A673 (cell line): ENCODE measurements at places on chromosomes 4 and X.

DNA sequence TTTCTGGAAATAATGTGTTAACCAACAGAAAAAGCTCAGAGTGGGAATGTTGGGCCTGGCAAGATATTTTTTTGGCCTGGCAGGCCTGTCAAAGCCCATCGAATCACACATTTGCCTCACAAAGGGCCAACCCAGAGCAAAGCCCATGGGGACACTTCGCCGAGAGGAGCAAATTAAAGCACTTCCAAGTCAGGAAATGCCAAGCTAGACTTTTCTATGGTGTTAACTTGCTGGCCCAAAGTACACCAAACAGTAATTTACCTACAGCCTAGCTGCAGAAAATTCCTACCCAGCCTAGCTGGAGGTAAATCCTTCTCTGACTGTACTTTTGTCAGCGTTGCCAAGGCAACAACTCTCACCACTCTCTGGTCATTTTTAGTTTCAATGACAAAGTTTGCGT lies 288.6 kb upstream of the LDB2 start:
- peak; percentile 18 for DNase-seq

- no peak for DNase-seq
These were observed 99.6 kb downstream of the DHRSX start for GRCh38 chrX:2401201-2401589.

DNA sequence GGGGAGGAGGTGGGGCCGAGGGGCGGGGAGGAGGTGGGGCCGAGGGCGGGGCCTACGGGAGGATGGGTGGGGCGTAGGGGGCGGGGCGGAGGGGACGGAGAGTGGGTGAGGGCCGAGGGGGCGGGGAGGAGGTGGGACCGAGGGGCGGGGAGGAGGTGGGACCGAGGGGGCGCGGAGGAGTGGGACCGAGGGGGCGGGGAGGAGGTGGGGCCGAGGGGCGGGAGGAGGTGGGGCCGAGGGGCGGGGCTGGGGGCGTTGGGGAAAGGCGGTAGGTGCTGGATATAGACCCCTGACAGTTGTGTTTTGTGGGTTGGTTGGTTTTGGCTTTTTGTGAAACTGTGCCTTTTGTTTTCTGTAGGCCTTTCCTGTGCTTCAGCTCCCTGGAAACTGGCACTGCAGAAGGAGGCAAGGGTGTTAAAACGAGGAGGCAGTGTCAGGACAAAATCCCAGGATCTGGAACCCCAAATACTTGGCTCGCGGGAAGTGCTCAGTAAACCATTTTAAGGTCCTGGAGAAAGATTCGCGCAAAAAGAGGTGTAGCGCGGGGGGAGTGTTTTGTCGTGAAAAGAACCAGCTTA lies 580 bp upstream of the MMGT1 start:
- DNase-seq = peak; percentile 66

GRCh38 chrX:465418-466215 lies 78.9 kb upstream of the PPP2R3B start:
- DNase-seq = no peak

DNA sequence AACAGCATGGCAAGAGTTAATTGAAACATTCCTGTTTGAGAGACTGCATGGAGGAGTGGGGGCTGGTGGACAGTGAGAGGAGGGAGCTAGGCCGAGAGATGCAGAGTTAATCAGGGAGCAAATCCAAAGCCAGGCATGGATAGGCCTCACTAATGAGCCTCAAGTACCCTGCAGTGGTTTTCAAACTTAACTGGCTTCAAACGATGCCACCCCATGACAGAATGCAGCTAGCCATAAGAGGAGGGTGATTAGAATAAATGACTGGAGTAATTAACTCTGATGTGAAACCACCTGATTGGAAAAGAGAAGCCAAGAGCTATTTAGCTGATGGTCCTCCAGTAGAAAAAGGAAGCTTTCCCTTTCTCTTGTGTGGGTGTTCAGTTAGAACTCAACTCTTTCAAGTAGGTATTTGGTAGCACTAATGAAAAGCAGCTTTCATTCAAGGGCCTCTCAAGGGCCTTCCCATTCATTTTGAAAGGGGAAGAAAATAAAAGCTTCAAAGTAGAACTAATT lies 215.4 kb upstream of the MAB21L2 start:
- peak; percentile 60 for DNase-seq

DNA sequence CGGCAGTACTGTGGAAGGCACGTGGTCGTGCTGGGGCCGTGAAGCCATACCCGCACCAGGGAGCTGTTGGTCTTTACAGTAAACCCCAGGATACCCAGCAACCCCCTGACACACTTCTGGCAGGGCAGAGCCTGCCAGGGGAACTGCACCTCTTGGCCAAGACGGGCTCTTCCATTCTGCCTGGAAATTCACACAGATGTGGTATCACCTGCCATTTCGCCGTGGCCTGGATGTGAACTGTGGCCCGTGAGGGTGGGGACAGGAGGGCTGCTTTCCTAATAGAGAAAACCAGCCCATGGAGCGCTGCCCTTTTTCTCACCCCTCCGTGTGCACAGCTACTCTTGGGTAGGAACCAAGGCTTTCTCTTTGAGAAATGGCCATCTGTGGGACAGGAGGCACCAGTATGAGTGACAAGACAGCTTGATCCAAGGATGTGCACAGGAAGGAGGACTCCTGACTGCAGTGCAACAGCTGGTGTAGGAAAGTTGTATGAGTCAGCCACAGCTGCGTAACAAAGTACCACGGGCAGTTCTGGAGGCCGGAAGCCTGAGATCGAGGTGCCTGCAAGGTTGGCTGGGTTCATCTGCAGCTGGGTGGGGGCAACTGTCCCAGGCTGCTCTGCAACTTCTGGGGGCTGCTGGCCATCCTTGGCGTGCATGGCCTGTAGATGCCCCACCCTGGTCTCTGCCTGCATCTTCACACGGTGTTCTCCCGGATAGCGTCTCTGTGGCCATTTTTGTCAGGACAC lies 95.7 kb downstream of the PSAPL1 start:
- no peak for DNase-seq

DNA sequence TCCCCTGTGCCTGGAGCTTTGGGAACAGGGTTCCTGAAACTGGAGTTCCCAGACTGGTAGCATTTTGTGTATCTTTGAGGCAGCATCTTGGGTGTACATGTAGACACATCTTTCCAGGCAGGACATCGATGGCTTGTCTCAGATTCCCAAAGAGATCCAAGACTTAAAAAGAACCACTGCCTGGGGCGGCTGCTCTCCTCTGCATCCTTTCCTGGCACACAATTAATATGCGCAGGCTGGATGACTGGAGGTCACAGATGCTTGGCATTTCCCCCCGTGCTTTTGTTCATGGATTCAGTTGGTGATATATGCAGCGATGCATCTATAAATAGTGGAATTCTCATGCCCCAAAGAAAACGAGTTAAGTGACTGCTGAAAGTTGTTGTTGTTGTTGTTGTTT lies 80.5 kb downstream of the CLDN34 start:
- DNase-seq = no peak

- no peak for DNase-seq
These were observed 41.4 kb downstream of the JADE3 start for GRCh38 chrX:46953597-46953996.

GRCh38 chr4:137635108-137635507 lies 102.8 kb upstream of the PCDH18 start:
- DNase-seq = peak; percentile 56

DNA sequence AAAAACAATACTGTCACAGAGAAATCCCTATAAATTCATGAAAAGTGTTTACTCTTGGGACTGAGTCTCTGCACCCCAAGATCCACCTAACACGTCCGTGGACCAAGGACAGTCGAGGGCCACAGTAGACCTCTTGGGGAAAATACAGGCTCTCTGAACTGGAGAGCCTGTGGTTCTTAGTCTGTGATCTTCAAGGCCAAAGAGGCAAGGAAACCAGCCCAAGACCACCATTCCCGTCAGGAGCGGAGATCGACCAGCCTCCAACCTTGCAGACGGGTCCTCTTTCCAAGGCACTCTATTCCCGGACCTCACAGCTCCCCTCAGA lies 1.6 kb upstream of the APBB2 start:
- DNase-seq = no peak

- DNase-seq = peak; percentile 26
These were observed 866.3 kb upstream of the PCDH7 start for GRCh38 chr4:29853833-29854232.

DNA sequence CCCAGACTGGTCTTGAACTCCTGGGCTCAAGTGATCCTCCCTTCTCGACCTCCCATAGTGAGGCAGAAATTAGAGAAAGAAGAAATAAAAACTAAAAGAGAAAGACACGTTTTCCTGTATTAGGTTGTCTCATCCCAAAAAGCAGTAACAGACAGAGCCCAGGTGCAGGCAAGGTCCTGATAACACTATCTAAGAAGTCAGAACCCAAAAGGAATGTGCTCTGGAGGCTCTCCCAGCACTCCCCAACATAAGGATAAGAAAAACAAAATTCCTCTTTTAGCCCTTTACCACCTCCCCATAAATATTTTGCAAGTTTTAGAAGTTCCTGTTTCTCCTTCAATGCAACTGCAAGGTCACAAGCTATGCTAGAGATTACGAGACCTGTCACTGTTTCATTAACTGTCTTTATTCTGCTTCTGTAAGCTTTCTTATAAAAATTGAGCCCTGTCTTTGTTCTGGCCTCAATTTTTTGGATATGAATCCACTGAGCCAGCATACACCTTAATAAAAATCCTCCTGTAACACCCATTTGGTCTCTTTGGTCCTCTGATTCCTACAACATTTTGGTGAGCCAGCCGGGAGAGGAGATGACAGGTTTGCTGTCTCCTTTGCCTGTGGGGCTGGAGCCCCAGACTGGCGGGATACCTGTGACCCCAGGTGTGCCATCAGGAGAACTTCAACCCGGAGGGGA lies 25.9 kb downstream of the LIAS start:
- no peak for DNase-seq

DNA sequence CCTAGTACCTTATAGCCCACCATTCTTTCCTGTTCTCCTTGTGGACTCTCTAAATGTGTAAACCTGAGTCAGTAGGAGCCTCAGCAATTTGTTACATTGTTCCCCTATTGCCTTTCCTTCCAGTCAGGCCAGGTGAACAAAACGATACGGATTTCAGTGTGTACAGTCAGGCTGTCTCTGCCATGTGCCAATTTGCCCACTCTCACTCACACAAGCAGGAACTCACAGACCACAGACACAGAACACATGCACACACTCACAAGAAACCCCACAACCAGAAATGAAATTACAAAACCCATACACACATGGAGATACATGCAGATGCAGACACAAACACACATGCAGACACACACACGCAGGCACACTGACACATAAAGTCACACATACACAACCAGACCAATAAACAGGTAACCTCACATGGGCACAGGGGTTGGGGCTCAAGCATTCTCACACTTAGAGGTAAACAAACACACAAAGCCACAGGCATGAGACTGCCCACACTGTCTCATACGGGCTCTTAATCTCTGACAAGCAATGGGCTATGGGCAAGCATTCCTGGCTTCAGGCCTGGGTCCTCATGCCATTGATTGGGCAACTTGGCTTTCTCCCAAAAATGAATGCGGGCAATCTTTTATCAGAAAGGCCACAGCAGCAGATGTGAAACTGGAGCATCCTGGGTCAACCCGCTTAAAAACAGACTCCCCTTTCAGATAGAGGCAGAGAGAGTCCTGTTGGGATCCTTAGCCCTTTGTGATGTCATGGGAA lies 68.7 kb downstream of the NBDY start:
- no peak for DNase-seq

DNA sequence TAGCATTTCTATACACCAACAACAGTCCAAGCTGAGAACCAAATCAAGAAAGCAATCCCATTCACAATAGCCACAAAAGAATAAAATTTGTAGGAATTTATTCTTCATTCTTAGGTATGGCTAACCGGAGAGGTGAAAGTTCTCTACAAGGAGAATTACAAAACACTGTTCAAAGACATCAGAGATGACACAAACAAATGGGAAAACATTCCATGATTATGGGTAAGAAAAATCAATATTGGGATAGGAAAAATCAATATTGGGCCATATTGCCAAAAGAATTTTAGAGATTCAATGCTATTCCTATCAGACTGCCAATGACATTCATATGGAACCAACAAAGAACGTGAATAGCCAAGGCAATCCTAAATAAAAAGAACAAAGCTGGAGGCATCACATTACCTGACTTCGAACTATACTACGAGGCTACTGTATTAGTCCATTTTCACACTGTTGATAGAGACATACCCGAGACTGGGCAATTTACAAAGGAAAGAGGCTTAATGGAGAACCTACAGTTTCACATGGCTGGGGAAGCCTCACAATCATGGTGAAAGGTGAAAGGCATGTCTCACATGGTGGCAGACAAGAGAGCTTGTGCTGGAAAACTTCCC lies 49.1 kb downstream of the NCAPG start:
- no peak for DNase-seq

GRCh38 chr4:103098341-103098740 lies 1.3 kb downstream of the BDH2 start:
- no peak for DNase-seq

DNA sequence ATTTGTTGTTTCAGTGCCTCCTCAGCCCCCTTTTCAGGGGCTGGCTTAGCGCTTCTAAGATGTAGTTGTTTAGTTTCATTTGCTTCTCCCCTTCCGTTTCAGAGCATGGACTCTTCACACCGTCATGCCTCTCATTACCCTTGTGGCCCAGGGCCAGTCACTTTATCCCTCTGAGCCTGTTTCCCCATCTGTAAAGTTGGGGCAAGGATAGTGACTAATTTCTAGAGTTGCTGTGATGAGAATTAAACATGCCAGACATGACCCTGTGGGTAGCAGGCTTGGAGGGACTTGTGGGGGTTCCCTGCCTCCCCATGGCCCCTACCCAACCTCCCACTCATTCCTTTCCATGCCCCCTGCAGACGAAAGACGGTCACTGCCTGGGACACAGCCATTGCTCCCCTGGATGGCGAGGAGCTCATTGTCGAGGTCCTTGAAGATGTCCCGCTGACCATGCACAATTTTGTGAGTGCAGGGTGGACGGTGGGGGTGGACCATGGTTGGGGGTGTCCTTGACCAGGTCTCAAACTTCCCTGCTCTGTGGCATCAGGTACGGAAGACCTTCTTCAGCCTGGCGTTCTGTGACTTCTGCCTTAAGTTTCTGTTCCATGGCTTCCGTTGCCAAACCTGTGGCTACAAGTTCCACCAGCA lies 3.6 kb downstream of the ARAF start:
- no peak for DNase-seq

- no peak for DNase-seq
These were observed 80.4 kb downstream of the DCUN1D4 start for GRCh38 chr4:51923343-51923742.

DNA sequence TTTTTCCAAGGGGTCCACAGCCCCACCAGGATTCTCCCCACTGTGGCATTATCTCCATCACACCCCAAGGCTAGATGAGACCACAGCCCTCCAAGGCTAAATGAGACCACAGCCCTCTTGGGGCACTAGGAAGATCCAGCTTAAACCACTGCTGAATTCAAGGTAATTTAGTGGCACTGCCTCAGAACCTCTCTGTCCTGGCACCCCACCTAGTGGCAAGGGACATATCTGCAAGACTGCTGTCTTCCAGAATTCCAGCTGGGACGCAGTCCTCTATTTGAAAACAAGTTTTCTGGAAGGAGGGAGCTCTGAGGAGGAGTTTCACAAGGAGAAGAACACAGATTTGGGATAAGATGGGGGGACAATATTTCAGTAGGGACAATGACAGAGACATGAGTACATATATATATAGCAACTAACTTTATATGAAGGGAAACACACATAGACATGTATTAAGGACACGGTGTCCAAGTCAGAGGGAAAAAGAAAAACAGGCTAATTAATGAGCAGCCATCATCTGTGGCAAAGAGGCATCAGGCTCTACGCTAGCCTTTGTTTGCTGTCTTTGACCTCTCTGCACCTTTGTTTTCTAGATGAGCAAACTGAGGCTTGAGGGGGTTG lies 9.3 kb downstream of the CETN2 start:
- DNase-seq = peak; percentile 51
